Epithelial cell of proximal tubule (primary cell): ENCODE measurements at places on chromosomes 16 and 17. TPM values are rescaled to one million over a fixed set of nuclear protein-coding genes. Genes with fewer than 3 reads are reported as not detected.

FAM83G gene
- 19.3 and 24.7 TPM in 2 replicates for total RNA-seq

NXPH3 gene
- total RNA-seq, result 0.07 and 0.69 TPM in 2 replicates

KRT20 gene
- total RNA-seq, result not detected in 2 replicates

AMFR gene
- total RNA-seq, result 111 and 119 TPM in 2 replicates

PRSS33 gene
- total RNA-seq, result not detected in 2 replicates

WNT3 gene
- total RNA-seq, result 1.6 and 2.3 TPM in 2 replicates

C17orf78 gene
- total RNA-seq, result not detected in 2 replicates

SAMD14 gene
- total RNA-seq, result 2.9 and 11.5 TPM in 2 replicates

RASD1 gene
- total RNA-seq, result 1.2 and 1.4 TPM in 2 replicates

YPEL3 gene
- total RNA-seq, result 16.0 and 41.3 TPM in 2 replicates

CIAO2B gene
- 123 and 178 TPM in 2 replicates for total RNA-seq

ECI1 gene
- total RNA-seq, result 92.2 and 94.6 TPM in 2 replicates

GRB7 gene
- 20.1 and 42.0 TPM in 2 replicates for total RNA-seq

CHST4 gene
- total RNA-seq, result 0.12 and 1.1 TPM in 2 replicates

SAP30BP gene
- total RNA-seq, result 95.8 and 107 TPM in 2 replicates
